DMS79 (cell line): ENCODE measurements at places on chromosomes 2 and 18.
A peak's percentile ranks its signal among the peaks of the same experiment; 100 is the strongest.

DNA sequence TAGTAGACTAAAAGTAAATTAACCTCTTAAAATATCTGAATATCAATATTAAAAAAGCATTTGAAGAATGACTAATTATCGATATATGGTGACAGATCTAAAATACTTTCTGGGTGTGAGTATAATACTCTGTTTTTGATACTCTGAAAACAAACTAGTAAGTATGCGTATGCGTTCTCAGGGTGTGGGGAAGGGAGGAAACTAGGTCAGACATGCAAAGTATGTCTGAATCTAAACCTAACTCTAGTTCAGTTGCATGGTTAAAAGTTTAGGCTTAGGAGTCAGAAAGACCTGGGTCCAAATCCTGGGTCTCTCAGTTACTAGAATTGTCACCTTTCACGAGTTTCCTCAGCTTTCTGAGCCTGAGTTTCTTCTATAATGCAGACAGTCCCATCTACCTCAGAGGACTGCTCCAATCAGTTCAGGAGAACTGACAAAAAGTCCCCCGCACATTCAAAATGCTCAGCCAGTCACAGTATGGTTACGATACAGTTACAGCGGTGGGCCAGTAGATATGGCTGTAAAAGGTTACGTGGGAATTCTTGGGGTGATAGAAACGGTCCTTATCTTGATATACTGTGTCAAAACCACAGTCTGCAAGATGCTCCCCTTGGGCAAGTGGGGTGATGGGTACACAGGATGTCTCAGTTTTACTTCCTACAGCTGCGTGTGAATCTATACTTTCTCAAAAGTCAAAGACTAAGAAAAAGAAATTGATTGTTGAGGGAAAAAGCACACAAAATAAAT lies 29.2 kb downstream of the UNC50 start:
- DNase-seq, result no peak

DNA sequence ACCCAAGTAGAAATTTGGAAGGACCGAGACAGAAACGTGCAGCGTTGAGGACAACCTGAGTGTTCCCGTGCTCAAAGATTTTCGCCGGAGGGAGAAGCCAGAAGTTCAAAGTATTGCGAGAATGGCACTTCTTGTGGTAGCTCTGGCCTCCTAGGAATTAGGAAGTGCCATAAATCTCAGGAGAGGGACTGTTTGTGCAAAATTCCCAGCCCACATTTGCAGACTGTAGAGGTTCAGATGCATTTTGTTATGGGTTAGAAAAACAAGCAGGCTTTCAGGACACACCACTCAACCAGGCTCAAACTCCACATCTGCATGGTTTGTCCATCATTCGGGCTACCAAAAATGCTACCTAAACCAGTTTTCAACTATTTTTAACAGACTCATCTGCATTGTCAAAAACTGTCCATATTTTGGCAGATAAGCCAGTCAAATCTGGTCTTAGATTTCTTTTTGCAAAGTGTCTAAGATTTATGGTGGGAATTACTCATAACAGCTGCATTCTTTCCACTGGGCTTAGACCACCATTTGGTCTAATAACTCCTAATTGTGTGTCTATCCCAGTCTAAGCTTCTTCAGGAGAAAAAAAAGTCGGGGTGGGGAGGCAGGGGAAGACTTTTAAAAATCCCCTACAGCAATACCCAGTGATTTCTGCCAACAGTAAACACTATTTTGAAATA lies 422.9 kb downstream of the ARHGAP15 start:
- DNase-seq, result no peak

GRCh38 chr2:70966681-70967080 lies 11.7 kb upstream of the ANKRD53 start:
- no peak for DNase-seq

DNA sequence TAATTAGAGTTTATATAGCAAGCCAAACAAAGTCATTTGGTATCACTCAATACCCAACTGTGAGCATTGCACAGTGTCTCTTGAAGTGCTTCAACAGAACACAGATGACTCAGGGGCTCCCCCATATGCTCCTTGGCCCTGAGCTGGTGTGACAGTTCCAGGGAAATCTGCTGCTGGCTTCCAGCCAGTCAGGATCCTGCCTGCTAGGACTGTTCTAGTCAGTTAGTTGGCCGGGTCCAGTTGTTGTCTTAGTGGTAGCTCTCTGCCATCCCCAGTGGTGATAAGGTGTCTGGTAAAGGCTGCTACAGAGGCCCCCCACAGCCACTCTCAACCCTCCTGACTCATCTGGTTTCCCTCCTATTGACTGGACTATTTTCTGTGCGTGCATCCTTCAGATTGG lies 100.3 kb downstream of the IRS1 start:
- no peak for DNase-seq

DNA sequence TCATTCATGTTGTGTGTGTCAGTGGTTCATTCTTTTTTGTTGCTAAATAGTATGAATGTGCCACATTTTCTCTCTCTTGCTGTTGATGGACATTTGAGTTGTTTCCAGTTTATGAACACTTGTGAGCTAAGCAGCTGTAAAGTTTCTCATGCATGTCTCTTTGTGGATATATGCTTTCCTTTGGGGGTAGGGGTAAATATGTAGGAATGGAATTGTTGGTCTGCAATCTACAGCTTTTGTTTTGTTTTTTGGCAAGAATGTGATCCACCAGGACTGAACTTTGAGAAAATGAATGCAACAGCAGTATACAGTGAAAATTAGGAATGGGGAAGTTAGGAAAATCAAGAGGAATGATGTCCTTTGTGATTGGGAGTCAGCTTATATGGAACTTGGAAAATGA lies 226.3 kb downstream of the CDCA7 start:
- DNase-seq, result no peak

DNA sequence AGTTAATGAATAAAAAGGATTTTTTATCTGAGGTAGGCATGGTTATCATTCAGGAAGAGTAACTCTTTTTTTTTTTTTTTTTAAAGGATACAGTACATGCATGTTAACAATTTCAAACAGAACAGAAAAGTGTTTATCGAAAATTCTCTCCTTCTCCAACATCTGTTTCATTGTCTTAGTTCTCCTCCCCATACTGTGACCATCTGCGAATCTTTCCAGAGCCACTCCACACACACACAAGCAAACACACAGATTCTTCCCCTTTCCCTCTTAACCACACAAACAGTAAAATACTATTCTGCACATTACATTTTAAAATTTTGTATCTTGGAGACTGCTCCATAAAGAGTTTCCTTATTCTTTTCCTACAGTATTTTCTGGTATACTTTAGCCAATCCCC lies 38.0 kb downstream of the NPC1 start:
- DNase-seq, result no peak

DNA sequence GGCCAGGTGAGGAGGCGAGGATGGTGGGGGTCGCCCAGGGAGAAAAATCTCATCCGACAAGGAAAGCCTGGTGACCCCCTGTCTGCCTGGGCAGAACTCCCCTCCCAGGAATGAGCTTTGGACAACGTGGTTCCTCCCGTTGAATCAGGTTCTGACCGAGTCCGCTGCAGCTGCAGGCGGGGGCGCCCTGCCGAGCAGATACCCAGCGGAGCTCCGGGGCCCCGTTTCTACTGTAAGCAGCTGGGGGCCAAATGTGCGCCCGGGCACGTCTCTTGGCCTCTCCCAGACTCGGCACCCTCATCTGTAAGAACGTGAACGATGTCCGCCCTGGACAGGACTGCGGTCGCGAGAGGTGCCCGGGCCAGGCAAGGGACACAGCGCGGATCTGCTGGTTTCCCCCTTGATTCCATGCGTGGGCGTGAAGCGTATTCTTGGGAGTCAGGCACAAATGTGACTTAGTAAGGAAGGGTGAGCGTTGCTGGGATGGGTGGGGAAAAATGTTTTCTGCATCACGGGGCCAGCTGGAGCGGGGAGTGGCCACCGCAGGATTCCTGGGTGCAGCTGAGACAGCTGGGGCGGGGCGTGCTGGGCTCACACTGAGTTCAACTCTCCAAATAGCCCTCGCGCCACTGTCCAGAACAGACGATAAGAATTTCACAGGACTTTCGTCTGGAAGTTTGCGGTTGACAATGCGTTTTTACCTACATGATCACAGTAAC lies 20.2 kb upstream of the TUBB6 start:
- DNase-seq, result no peak

DNA sequence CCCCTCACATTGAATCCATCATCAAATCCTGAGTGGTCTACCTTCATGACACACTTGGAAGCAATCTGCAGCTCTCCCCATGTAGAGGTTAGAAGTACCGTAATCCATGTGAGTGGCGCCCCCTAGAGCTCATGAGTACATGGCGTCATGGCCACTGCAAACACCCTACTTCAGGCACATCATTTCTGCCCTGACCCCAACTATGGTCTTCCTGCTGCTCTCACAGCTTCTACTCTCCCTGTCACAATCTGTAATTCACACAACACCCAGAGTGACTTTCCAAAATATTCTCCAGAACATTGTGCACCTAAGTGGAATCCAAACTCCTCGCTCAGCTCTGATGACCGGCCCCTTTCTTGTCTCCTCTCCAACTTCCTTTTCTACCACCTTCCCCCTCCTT lies 141.9 kb downstream of the ANKRD44 start:
- no peak for DNase-seq

DNA sequence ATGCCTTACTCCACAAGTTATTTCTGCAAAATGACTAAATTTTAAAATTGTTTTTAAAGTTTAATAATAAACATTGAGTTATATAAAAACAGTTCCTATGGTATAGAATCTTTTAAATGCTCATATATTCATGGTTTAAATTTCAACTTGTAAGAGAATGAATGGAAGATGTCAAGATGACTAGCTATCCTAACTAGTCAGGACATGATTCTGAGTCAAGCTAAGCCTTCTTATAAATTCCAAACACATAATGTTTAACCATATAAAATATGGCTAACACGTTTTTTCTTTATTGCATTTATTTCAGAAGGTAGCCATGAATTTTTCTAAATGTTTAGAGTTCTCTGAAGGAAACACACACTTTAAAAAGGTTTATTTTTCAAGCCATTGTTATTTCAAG lies 320.4 kb downstream of the CBLN2 start:
- no peak for DNase-seq

DNA sequence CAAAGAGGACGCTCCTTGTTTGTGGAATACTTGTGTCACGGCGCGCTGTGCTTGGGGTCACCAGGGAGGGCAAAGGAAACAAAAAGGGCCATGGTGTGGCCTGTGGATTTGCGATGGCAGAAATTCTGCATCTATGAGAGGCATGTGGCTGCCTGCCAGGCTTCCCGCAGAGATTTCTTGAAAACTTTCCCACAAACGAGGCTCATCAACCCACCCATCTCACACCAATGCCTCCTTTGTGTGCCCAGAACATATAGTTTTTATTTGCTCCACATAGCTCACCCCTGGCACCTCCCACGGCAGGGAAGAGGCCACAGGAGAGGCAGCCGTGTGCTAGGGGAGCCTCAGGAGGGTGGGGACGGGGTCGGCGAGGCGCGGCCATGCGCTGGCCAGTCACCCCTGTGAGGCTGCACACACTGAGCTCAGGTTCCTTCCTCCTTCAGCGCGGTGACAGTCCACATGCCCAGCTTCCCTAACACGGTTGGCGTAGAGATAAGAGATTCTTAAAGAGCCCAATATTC lies 100.3 kb downstream of the MBP start:
- DNase-seq, result peak; percentile 6

- DNase-seq, result no peak
Measured at GRCh38 chr2:11128243-11128951, 26.9 kb upstream of the SLC66A3 start.

- no peak for DNase-seq
Measured at GRCh38 chr2:212421556-212422334, 116.9 kb downstream of the ERBB4 start.

DNA sequence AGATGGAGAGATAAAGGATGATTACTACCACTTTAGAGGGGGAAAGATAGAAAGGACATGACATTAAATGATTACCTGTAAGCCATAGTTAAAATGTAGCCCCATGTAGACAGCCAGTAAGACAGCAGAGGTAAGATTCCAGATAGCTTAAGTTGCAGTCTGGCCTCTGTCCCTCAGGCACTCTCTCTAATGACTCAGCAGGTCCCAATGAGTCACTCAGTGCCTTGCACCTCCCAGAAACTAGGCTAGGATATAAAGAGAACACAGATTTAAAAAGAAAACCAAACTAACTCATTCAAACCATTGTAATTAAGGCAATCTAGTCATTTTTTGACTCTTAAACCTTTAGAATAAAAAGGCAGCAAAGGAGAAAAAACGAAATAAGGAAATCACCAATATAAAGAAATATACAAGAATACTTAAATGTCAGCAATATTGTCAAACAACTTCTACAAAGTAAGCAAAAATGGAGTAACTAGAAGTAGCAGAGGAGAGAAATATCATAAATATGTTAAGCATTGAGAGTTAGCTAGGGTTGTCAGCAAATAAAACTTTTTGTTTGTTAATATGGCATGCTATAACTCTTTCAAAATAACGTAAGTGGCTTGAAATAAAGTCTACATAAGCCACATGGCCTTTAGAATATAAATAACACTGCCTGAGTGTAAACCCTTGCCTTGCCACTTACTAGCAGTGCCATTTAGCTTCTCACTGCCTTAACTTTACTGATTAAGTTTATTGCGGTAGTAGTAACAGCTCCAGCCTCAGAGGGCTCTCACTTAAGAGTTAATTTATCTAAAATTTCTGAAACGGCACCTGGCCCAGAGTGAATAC lies 48.5 kb downstream of the SOCS6 start:
- DNase-seq, result no peak

DNA sequence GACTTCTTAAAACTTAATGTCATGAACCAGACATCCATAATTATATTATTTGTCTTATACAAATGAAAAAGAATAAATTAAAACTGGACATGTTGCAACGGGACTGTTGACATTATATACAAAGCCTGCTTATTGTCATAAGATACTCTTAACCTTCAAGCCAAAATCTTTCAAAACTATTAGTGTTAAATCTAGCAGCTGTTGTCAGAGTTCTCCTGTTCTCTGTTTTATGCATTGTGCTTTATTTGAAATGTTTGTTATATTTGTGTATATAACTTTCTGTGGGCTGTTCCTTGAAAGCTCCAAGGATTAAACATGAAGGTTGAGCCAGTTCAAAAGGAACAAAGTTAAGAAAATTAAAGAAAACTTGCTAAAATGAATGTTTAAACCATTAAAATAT lies 335.5 kb upstream of the NT5C1B start:
- DNase-seq, result no peak

DNA sequence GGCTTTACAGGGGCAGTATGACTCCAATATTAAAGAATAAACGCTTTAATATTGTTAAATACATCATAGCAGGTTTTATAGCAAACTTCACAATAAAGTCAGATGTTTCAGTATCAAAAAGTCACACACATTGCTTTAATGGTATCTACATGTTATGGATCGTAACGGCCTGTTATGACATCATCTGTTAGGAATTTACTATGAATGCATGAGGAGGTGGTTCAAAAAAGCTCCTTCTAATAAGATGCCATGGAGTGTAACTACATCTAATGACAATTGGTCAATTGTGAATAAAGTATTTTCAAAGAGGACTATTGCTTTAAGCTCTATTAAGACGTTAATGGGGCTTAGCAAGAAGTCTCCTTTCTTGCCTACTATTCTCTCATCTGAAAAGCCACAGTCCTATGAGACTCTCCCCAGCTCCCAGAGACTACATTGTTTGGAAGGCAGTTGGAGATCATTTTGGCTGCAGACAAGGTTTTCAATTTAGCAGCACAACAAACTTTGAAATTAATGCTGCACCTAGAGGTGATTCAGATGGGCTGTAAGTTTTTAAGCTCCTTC lies 300.7 kb upstream of the MEIS1 start:
- peak; percentile 91 for DNase-seq
